Activated T-cell treated with anti-CD3 and anti-CD28 coated beads, Interleukin-2, amount 50 U/mL, for 72 hours (primary cell): ENCODE measurements at places on chromosomes 12 and 14.

GRCh38 chr12:100778967-100779590 lies 15.5 kb upstream of the ANO4 start:
- no peak for DNase-seq

- DNase-seq: no peak
Measured at GRCh38 chr12:57815177-57816000, 3.1 kb downstream of the AVIL start.

DNA sequence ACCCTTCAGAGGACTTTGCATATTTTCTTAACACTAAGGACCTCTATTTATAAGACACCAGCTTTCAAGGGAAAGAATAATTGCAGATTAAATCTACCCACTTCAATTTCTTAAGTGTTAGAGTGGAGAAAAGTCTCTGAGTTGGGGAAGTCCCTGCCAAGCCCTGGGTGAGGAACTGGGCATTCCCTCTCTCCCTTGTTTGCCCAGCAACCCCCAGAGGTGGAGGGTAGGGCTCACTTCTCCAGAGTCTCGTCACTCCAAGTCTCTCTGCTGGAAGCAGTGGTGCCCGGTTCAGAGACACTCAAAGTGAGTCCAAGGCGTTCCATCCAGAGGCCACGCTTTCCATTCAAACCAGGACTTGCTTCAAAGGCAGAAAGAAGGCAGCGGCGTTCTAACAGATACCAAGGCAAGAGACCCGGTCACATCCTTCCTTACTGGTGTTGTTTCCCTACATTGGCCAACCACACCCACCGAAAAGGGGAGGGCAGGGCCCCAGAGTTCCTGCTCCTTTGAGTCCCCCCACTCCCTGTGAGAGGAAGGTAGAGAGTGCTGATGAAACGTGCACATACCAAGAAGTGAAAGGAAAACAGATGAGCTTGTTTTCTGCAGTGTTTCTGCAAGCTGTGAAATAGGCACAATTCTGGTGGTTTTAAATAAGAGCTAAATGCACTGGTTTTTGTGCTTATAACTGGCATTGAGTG lies 6.1 kb upstream of the BDKRB2 start:
- DNase-seq: no peak

GRCh38 chr12:131988054-131988796 lies 38.5 kb downstream of the EP400 start:
- no peak for DNase-seq

GRCh38 chr14:46259536-46259935 lies 392.0 kb downstream of the RPL10L start:
- DNase-seq: no peak

- no peak for DNase-seq
Measured at GRCh38 chr14:91257328-91258010, 13.0 kb upstream of the GPR68 start.

DNA sequence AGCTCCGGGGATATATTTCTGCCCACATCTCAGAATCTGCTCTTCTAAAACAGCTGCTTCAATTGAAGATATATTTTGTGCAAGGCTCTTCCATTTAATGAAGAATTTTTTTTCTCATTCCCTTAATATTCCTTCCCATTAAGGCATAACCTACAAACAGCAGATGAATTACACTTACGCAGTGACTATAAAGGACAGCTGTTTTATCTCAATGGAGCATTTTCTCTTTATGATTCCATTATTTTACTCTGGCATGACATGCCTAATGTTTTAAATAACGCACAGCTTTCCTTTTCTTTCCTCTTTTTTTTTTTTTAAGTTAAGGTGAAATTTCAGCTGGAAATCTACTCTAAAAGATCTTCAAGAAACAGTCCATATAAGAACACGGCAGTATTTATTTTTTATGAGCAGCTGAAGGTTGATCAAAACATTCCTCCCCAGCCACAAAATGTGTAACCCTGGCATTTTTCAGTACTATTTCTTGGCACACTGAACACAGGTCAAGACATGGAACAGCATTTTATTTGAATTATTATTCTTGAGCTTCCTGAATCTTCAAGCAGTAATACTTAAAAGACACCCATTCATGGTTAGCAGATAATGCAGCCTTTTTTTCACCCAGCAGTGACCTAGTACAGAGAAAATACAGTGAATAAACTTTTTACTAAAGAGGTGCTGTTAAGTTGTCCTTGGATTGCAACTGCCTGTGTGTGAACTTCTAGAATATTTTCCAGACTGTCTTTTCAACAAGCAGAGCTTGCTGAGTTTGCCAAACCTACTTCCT lies 118.1 kb upstream of the FOXN3 start:
- no peak for DNase-seq
